Spinal cord (tissue), 10 donors: ENCODE measurements at places on chromosomes 1 and 21. TPM values are rescaled to one million over a fixed set of nuclear protein-coding genes. Genes with fewer than 3 reads are reported as not detected.

Gene SLC25A34
- 3.1 TPM for total RNA-seq

Gene GLMN
- total RNA-seq, result 25.8 TPM

Gene NES
- 61.8 TPM for total RNA-seq

Gene S100A7
- total RNA-seq, result not detected

Gene F5
- total RNA-seq, result 1.5 TPM

Gene HCN3
- total RNA-seq, result 6.1 TPM

Gene ALG6
- total RNA-seq, result 19.2 TPM

Gene TSPAN2
- 29.0 TPM for total RNA-seq

Gene LCE1D
- not detected for total RNA-seq

Gene ATP13A2
- total RNA-seq, result 62.1 TPM

Gene MYBPHL
- not detected for total RNA-seq

Gene CORT
- 1.9 TPM for total RNA-seq

Gene NTMT2
- not detected for total RNA-seq

Gene TIE1
- total RNA-seq, result 32.3 TPM

Gene PEA15
- total RNA-seq, result 244 TPM

Gene EPS8L3
- total RNA-seq, result not detected

Gene COL8A2
- total RNA-seq, result 15.1 TPM

Gene LEFTY1
- total RNA-seq, result 0.79 TPM

Gene HS2ST1
- total RNA-seq, result 24.2 TPM

Gene PLA2G2A
- not detected for total RNA-seq

Gene VPS72
- total RNA-seq, result 38.6 TPM

Gene WDR77
- 20.1 TPM for total RNA-seq

Gene FCRL5
- 0.20 TPM for total RNA-seq

Gene KCNQ4
- 1.3 TPM for total RNA-seq

Gene SH3GLB1
- total RNA-seq, result 89.4 TPM

Gene CD5L
- total RNA-seq, result not detected

Gene CFAP45
- 9.2 TPM for total RNA-seq

Gene RRP1
- total RNA-seq, result 16.9 TPM

Gene KMO
- 0.99 TPM for total RNA-seq

Gene SCCPDH
- 69.4 TPM for total RNA-seq

Gene HIPK1
- 43.2 TPM for total RNA-seq

Gene PCBP3
- 14.3 TPM for total RNA-seq

Gene MROH9
- 0.10 TPM for total RNA-seq

Gene DMRTA2
- 0.61 TPM for total RNA-seq

Gene HYI
- total RNA-seq, result 23.4 TPM

Gene PADI4
- 0.11 TPM for total RNA-seq

Gene C1orf141
- 0.79 TPM for total RNA-seq

Gene LY9
- not detected for total RNA-seq

Gene ITPKB
- total RNA-seq, result 22.7 TPM

Gene ZNF683
- total RNA-seq, result not detected

Gene ADORA1
- total RNA-seq, result 11.7 TPM

Gene AIRE
- 0.10 TPM for total RNA-seq

Gene VAV3
- total RNA-seq, result 12.1 TPM

Gene G0S2
- total RNA-seq, result 1.7 TPM

Gene OR2M3
- total RNA-seq, result 0.06 TPM

Gene ADGRL4
- 13.4 TPM for total RNA-seq
